ENCODE measurements at places on chromosomes 3 and 15.

DNA sequence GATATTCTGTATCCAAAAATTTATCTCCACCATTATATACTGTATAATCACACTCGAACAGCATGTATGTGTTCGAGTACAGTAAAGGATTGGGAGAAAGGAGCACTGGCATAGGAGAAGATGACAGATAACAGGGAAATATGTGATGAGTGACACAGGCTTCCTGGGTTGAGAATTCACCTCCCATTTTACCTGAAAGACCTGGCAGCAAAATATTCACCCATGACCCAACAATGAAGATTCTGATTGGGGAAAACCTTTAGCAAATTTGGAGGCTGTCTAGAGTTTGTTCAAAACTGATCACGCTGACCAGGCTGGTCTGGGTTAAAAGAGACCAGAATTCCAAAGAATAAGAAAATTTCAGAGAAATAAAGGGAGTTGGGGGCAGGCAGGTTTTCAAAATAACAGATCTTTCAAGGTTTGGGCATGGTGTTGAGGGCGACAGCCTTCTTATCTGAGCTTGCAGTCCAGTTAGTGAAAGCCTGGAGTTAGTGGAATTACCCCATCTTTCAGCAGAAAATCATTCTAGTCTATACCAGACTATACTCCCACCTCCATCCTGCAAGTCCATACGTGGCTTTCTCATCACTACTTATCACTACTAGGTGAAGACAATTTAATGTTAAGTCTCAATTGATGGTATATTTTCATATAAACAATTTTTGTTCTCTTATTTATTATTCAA lies 42.8 kb upstream of the RSL24D1 start:
- no peak for DNase-seq

GRCh38 chr3:195817578-195818135 lies 5.9 kb upstream of the MUC4 start:
- no peak for DNase-seq

DNA sequence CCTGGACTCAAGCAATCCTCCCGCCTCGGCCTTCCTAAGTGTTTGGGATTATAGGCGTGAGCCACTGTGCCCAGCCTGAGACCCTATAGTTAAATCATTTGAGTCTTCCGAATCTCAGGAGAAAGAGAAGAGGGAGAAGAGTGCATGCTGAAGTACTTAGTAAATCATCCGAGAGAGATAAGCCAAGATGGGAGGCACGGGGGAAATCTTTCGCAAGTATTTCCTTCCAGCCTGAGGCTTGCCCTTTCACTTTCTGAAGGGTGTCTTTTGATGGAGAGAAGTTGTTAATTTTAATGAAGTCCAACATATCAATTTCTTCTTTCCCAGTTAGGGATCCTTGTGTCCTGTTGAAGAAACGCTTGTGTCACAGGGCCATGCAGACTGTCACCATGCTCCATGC lies 97.1 kb upstream of the SLC6A6 start:
- no peak for DNase-seq

DNA sequence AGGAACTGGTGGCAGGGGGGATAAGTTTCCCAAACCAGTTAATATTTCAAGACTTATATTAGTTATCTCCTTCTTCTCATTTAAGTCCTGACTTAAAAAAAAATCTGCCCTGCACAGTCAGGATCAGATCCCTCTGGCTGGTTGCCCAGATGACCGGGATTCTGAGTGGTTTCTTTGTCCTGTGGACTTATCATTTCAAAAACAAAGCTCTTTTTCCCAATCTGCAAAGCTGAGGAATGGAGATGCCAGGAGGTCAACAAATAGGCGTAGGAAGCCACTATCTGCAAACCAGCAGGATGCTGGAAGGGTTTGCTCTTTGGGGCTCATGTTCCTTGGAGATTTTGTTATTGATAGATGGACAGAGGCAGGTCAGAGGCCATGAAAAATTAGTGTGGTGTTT lies 5.8 kb downstream of the C3orf20 start:
- no peak for DNase-seq

All from astrocyte of the spinal cord (primary cell).